ENCODE measurements at places on chromosomes 13 and 19.

- DNase-seq: no peak
Measured at GRCh38 chr19:19651076-19651475, 7.6 kb upstream of the GMIP start.

GRCh38 chr13:43492745-43493144, 294.0 kb downstream of the ENOX1 start:
- no peak for DNase-seq

GRCh38 chr13:64847767-64848166, 2382.4 kb downstream of the PCDH9 start:
- DNase-seq: no peak

DNA sequence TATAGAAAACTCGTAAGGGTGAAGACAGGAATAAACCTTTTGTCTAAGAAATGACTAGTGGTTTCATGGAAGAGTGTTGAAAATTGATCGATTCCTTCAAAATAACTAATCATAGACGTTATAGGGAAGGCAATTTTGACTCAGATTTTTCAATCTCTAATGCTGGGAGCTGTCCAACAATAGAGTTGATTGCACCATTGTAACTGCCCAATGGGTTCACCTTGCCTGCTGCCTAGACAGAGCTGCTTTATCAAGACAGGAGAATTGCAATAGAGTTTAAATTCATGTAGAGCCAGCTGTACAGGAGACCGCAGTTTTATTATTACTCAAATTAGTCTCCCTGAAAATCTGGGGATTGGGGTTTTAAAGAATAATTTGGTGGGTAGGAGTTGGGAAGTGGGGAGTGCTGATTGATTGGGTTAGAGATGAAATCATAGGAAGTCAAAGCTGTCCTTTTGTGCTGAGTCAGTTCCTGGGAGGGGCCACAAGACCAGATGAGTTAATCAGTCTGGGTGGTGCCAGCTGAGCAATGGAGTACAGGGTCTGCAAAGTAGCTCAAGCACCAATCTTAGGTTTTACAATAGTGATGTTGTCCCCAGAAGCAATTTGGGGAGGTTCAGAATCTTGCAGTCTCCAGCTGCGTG, 16.8 kb upstream of the ADGRE2 start:
- no peak for DNase-seq

DNA sequence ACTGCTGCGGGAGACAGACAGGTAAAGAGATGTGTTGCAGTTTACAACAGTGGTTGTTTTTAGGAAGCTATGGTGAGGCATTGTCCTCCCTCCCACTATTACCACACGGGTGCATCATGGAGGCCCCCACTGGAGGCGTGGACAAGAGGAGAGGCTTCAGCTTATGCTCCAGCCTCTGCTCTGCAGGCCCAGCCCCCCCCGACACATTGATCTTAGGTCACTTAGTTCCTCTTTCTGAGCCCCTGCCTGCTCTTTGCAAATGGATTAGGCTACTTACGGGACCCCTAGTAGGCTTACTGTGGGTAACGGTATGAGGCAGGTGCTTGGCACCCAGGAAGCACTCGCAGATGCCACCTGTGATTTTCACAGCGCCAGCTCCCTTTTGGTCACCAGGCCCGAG, 123.9 kb downstream of the SLC7A1 start:
- DNase-seq: no peak

DNA sequence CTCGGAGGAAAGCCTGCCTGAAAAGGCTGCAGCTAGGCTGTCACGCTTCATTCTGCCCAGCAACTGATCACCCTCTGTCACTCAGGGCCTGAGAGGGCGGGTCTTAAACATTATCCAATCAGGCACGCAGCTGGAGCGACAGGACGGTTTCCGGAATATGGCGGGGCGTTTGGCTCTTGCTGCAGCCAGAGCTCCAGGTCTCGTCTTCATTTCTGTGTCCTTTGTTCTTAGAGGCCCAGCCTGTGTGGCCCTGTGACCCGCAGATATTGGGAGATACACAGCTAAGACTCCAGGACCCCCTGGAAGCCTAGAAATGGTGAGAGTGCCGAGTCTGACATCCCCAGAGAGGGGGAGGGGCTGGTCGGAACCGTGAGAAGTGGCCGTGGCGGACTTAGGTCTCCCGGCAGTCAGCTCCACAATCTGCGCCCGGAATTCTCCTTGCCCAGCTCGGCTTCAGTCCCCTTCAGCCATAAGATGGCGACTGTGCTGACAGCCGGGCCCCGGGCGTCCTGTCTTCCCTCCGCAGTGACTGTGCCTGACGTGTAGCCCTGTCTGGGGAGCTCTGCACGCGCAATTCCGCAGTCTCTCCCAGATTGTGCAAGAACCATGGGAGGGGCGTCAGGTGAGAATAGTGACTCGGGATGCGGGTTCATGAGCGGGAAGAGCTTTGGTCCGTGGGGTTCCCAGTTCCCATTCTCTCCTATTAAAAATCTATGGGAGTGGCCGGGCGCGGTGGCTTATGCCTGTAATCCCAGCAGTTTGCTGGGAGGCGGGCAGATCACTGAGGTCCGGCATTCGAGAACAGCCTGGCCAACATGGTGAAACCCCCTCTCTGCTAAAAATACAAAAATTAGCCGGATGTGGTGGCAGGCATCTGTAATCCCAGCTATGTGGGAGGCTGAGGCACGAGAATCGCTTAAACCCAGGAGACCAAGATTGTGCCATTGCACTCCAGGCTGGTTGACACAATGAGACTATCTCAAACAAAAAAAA, at the start of gene ZNF429:
TSS of gene ZNF429 (plus strand) at position 144 of the 993 bp plus-strand sequence. CDS start at position 314, 170 bp downstream.
- DNase-seq: peak; percentile 91

DNA sequence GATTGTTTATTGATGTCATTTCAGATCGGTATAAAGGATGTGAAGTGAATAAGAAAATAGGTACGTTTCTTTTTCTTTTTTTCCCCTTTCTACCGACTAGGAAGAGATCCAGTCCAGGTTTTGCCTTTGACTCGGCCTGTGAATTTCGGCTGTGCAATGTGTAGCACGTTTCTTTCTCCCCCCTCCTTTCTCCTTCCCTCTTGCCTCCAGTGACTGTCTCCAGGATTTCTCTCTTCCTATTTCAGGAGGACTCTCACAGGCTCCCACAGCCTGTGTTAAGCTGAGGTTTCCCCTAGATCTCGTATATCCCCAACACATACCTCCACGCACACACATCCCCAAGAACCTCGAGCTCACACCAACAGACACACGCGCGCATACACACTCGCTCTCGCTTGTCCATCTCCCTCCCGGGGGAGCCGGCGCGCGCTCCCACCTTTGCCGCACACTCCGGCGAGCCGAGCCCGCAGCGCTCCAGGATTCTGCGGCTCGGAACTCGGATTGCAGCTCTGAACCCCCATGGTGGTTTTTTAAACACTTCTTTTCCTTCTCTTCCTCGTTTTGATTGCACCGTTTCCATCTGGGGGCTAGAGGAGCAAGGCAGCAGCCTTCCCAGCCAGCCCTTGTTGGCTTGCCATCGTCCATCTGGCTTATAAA, at the start of gene GPC6:
TSS of gene GPC6 (plus strand) at position 185 of the 657 bp plus-strand sequence.
- no peak for DNase-seq

GRCh38 chr19:10503002-10503789, at the start of gene KEAP1:
KEAP1 (minus strand) TSS chr19:10503356; CDS start chr19:10500033, 3,323 bp downstream.
- peak; percentile 43 for DNase-seq

DNA sequence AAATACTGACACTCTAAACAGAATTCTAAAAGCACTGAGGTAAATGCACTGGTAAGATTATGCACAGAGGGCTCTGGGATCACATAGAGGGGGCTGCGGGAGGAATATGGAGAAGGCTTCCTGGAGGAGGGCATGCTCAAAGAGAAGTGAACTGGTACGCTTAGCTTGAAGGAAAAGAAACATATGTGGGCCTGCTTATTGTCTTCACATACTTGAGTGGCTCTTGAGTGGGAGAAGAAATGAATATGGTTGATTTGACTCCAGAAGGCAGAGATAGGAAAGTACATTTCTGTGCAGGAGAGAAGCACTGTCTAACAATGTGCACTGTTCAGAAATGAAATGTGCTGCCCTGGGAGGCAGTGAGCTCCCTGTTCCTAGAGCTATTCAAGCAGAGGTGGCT, 91.1 kb downstream of the KL start:
- DNase-seq: no peak

DNA sequence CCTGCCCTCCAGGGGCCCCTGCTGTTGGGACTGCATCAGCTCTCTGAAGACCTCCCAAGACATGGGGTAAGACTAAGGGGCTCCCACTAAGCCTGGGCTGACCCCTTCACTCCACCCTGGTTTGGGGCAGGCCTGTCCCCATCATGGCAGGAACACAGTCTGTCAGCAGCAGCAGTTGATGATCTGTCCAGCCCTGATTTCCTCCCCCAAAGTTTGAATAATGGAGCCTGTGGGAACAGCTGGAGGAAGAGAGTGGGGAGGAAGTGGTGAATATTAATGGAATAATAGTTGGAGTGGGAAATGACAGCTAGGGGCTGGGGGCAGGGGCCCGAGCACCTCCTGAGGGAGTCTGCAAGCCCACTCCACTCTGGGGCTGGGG, 1.3 kb upstream of the B3GNT8 start:
- no peak for DNase-seq

- no peak for DNase-seq
Measured at GRCh38 chr13:45932676-45933075, 81.1 kb upstream of the SIAH3 start.

DNA sequence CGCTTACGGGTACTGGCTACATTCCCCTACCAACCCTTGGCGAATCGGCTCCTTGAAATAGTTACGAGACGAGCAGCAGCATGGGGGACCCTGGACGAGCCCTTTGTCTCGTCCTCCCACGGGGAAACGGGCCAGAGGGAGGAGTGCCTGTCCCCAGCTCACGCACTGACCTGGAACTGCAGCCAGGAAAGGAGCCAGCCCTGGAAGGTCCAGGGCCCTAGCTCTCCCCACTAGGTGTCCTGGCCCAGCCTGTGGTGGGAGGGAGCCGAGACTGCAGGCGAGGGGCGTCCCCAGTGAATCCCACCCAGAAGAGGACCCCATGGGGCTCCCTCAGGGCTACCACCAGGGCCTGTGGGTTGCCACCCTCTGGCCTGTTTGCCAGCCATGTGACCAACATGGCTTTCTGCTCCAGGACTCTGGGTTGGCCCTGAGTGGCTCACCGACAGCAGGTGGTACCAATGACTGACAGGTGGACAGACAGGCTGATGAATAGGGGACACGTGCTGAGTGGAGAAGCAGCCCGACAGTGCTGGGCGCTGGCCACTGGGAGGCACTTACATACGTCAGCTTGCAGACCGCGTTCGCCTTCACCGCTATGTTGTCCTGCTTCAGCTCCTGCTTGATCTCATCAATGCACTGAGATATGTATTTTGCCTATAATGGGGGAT, 13.2 kb downstream of the AP3D1 start:
- DNase-seq: no peak

DNA sequence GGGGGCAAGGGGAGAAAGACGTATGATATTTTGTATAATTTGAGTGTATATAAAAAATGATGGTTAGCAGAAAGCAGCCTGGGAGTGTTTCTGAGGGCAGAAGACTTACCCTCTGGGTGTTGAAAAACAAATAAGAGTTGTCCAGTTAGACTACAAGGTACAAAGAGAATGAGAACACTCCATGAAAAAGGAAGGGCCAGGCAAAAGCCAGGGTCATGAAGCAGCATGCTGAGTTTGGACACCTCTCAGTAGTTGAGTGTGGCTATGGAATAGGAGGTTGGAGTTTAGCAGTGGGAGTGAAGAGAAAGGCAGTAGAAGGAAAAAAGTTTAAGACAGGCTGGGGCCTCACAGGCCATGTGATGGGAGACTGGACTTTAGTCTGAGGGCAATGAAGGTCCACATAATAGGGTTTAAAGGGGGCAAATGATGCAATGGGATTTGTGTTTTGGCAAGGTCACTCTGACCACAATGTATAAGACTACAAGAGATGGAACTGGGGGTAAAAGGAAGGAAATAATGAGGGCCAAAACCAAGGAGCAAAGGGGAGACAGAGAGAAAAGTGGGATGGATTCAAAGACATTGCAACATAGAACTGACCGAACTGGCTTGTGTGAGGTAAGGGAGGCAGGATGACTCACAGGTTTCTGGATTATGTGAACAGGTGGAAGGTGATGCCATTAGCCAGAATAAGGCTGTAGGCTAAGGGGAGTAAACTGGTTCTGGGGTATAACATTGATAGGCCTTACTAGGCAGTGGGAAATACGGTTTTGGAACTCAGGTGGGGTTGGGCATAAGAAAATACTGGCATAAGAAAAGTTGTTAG, 76.6 kb downstream of the SERP2 start:
- no peak for DNase-seq

DNA sequence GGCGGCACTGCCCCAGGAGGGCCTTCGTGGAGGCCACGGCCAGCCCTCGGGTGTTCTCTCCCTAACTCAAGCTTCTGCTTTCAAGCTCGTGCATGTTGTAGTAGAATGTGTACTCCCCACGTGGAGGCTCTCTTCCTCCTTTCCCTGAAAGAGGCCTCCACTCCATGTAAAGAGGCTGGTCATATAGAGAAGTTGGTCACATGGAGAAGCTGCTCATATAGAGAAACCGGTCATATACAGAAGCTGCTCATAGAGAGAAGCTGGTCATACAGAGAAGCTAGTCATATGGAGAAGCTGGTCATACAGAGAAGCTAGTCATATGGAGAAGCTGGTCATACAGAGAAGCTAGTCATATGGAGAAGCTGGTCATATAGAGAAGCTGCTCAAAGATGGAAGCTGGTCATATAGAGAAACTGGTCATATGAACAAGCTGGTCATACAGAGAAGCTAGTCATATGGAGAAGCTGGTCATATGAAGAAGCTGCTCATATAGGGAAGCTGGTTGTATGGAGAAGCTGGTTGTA, 152.5 kb downstream of the COL4A1 start:
- DNase-seq: no peak

DNA sequence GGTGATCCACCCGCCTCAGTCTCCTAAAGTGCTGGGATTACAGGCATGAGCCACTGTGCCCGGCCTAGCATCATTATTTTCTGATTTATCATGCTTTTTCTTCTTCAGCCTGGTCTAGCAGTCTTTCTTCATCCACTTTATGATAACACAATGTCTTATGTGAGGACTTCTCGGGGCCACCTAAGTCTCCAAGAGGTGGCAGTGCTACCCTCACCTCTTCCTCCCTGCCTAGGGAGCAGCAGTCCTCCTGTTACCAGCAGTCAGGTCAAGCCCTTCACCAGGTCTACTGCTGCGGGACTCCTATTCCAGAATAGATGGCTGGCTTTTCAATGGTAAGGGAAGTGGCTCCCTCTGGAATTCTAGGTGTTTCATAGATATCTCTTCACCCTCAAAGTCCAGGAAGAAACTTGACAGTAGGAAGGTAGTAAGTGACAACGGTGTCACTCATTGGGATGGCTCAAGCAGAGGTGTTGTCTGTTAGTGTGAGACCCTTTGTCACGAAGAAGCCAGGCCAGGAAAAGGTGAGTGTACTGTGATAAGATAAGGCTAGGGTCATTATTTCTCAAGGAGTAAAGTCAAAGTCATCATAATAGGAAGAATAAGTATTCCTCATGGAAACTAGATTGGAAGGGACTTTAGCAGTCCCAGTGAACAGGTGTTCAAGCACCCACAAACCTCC, 164.0 kb downstream of the KLF5 start:
- no peak for DNase-seq

- no peak for DNase-seq
Measured at GRCh38 chr13:90307136-90307535, 1040.4 kb upstream of the MIR17HG start.

Data from activated CD4-positive, alpha-beta T cell treated with anti-CD3 and anti-CD28 coated beads, Interleukin-2, amount 50 U/mL, for 24 hours (primary cell).